AG04450 (cell line): ENCODE measurements at places on chromosomes 5 and 9.

DNA sequence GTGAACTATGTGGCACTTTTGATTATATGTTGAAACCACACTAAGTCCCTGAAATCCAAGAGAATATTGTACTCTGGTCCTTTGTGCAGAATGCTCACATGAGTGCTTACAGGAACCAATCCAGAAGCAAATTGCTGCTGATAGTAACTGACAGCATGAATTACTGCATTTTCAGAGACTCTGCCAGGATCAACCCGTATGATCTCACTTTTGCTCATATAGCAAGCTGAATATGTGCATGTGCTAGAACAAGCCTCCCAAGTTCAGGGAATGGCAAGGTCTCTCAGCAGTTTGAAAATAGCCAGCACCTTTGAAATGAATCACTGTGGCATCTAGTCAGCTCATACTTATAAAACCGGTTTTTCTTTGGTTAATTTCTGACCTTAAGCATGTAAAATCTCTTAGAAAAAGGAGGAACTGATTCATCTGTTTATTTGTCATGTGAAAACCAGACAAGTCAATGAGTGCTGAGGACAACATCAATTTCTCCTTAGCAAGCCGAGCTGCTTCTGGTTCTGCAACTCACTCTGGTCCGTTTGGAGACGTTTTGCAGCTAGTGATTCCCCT lies 215.7 kb upstream of the ELL2 start:
- peak; percentile 48 for DNase-seq

- peak; percentile 74 for DNase-seq
Measured at GRCh38 chr5:134436523-134437339, 25.1 kb upstream of the CDKN2AIPNL start.

GRCh38 chr5:107672211-107673038 lies 1.7 kb upstream of the EFNA5 start:
- peak; percentile 84 for DNase-seq

DNA sequence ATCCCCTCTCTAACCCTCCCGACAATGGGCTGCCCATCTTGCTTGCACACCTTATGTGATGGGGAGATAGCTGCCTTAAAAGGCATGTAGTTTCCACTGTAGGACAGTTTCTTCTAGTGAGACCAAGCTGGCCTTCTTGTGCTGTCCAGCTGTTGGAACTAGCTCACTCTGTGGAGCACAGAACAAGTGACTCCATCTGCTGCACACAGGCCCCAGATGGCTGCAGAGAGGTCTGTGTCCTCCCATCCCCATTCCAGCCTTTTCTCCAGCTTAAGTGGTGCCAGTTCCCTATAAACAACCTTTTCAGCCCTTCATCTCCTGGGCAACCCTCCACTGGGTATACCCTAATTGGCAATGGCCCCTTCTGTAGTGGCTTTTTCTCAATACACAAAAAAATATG lies 18.7 kb upstream of the PSD2 start:
- DNase-seq: no peak

- DNase-seq: no peak
Measured at GRCh38 chr5:6716629-6717149, 3.5 kb downstream of the TENT4A start.

GRCh38 chr9:73219985-73220626 lies 68.4 kb downstream of the ANXA1 start:
- DNase-seq: no peak

- DNase-seq: no peak
Measured at GRCh38 chr5:139649082-139649991, 1.2 kb downstream of the CXXC5 start.

DNA sequence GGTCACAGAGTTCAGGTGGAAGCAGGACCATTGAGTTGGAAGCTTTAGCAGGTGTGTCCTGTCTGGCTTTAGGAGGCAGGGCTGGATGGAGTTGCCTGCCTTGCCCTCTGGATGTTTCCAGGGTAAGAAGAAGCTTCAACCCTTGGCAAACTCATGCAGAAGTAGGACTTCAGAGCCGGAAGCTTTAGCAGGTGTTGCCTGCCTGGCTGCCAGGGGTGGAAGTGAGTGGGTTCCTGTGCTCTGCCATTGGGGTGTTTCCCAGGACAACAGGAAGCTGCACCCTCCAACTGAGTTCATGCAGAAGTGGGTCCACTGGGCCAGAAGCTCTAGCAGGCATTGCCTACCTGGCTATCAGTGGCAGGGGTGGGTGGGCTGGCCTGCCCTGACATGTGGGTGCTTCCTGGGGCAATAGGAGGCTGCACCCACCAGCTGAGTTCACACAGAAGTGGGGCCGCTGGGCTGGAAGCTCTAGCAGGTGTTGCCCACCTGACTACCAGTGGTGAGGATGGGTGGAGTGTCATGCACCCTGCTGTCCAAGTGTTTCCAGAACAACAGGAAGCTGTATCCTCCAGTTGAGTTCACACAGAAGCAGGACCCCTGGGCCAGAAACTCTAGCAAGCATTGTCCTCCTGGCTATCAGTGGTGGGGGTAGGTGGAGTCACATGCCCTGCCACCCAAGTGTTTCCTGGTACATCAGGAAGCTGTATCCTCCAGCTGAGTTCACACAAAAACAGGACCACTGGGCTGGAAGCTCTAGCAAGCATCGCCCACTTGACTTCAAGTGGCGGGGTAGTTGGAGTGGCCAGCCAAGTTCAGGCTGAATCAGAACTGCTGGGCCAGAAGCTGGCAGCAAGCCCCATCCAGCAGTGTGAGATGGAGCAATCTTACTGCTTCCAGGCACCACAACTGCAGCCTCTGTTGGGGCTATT lies 24.6 kb downstream of the LOX start:
- DNase-seq: no peak

DNA sequence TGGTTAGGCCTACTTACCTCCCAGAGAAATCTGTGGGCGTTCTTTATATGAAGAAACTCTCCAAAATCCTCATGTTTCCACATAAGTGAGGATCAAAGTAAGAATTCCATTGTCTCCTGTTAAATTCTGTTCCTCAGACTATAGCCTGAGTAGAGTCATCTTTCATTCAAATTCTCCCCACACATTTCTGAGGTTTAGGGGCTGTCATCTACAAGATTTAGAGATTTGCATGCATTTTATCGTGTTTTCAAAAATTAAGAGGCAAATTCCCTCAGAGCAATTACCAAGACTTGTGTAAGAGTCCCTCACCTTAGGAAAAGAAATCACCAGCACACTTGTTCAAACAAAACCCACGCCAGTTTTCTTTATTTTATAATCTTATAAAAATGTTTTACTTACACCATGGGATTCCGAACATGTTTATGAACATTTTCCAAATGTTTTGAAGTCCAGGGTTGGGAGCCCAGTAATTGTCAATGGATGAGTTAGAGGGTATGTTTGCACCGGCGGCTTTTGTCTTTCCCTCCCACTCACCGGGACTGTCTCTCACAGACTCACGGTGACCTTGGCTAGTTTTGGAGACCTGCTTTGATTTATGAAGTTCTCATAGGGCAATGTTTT lies 367.6 kb downstream of the ENC1 start:
- DNase-seq: no peak

GRCh38 chr9:131237931-131238401 lies 38.3 kb downstream of the FAM78A start:
- DNase-seq: peak; percentile 49

- no peak for DNase-seq
Measured at GRCh38 chr9:84447305-84447704, 106.7 kb upstream of the SLC28A3 start.

- DNase-seq: peak; percentile 85
Measured at GRCh38 chr5:38468202-38468673, 88.2 kb downstream of the LIFR start.

GRCh38 chr9:95503369-95503768 lies 13.4 kb downstream of the PTCH1 start:
- DNase-seq: no peak

DNA sequence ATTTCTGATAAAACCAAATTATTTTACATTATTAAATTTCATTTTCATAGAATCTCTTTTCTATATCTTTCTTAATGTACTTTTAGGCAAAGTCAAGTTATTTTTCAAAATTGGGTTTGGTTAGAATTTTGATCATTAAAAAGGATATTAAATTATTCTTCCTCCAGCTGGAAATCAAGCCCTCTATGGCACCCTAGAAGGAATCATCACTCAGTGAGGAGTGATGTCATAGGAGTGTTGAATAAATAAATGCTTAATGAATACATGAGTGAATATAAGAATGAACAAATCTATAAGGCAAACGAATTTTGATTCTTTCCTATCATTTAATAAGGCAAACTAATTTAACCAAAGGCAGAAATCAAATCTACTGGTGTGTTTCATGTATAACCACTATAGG lies 639.9 kb downstream of the PDE4D start:
- no peak for DNase-seq

DNA sequence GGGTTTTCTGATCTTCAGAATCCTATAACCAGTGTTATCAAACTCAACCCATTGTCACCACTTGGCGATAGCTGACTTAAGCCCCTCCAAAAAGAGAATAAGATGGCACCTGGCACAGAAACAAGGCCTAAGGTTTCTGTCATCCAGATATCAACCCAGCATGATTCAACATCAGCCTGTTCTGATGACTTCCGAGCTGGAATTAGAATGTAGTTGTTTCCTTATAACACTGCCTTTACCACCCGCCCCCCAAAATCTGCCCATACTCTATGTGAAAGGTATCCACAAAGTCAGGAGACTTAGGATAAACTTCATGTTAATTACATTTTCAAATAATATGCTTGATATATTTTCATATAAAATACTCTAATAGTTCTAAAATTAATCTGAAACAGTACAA lies 5.2 kb downstream of the KLF9 start:
- no peak for DNase-seq

DNA sequence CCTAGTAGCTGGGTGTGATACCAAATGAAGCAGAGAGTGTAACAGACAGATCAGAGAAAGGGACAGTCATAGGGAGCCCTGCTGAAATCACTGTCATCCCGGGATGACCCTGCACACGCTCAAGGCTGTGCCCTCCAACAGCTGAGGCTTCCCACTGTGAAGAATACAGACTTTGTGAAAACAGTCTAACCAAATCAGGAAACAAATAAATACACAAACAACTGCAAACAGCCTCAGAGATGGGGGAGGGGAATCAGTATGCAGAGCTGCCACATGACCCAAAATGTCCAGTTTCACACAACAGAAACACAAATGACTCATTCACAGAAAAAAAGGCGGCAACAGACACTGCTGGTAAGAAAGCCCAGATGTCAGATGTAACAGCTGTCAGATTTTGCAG lies 101.9 kb downstream of the ADAMTS2 start:
- peak; percentile 21 for DNase-seq

GRCh38 chr5:65722575-65723403 lies 784 bp downstream of the NLN start:
- DNase-seq: no peak

GRCh38 chr5:142117579-142118151 lies 9.1 kb downstream of the NDFIP1 start:
- no peak for DNase-seq

- DNase-seq: no peak
Measured at GRCh38 chr9:131478421-131478868, 24.3 kb upstream of the POMT1 start.

GRCh38 chr5:42520203-42520602 lies 97.0 kb downstream of the GHR start:
- DNase-seq: no peak

GRCh38 chr5:32190095-32190494 lies 16.0 kb upstream of the GOLPH3 start:
- peak; percentile 59 for DNase-seq
